ENCODE measurements at places on chromosomes 12 and 14.

- DNase-seq, result no peak
Observed at GRCh38 chr12:110863161-110863560, 16.4 kb downstream of the CCDC63 start.

DNA sequence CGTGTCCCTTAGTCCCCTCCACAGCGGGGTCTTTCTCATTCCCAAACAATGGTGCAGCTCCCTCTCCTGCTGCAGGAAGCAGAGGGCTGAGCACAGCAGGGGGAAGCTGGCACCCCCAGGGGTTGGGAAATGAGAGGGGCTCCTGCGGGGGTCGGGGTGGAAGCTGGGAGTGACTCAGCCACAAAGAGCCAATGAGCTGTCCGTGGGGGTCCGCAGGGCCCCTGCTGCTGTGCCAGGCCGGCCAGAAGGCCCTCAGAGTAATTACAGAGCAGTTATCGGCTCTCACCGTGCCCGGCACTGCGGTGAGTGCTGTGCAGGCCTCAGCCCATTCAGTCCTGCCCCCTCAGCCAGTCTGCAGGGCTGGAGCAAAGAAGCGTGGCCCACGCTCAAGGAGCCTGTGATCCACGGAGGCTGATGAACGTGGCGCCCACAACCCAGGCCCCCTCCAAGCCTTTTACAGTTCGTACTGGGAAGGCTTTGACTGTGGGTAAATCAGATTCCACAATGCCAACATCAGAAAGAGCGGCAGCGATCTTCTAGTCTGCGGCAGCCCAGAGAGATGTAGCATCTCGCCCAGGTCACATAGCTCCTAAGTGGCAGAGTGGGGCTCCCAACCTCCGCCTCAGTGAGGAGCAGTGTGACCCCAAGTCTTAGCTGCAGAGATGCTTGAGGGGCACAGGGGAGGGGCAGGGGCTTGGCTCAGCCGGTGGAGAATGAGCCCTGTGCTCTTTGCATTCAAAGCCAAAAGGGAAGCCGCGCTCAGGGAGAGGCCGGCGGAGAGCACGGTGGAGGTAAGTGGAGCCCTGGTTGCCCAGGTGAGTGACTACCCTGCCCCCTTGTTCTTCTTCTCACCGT is 43.4 kb downstream of the SLC6A12 start:
- DNase-seq, result no peak

DNA sequence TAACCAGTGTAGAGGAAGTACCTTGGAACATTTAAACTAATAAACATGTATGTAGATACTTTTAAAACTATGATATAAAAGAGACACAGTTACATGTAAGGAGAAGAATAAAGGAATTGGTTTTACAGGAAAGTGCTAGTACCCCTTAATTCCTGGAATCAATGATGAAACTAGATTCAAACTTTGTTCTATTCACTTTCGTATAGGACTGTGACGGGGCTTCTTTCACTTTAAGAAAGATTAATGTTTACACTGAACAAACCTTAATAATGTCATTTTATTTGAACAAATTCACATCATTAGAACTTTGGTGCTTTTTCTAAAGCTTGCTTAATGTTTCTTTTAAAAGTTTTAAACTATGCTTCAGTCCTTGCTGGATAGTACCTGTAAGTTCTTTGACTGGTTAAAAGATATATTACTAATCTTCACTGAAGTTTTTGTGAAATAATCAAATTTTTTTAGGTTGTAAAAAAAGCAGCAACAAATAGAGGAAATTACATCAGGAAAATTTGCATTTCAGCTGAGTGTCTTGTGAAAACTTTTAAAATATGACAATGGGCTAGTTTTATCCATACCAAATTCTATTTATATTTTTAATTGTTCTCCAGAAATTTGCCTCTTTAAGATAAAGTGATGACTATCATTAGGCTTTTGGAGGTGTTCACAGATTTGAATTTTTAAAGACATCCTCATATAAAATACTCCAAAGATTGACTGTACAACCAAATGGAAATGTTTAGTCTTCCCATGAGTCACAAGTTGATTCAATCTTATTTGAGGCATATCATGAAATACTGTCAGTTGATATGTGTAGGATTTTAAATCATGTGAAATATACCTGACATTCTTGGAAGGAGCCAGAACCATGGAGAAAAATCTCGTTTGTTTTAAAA is 36.2 kb downstream of the PAPOLA start:
- no peak for DNase-seq

DNA sequence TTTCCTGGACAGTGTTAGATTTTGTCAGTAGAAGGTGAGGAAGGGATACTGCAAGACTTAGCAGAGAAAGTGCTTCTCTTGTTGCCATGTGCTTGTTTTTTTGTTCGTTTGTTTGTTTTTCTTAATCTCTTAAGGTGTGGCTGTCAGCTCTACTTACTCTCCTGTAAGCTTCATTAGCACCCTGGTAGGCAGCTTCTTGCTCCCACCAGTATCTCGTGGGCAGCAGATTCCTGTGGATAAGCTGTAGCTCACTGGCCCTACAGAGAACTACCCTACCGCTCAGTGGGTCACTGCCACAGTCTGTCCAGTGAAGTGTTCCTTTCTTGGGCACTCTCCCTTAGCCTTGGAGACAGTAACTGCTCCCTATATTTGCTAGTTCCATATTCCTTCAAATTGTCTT is 30.1 kb downstream of the VRK1 start:
- DNase-seq, result no peak

GRCh38 chr12:120286768-120287490 is 4.8 kb downstream of the RNU4-2 start:
- DNase-seq, result no peak

GRCh38 chr14:70139384-70139783 is 49.4 kb downstream of the SLC8A3 start:
- DNase-seq, result no peak

- DNase-seq, result no peak
Observed at GRCh38 chr12:30830751-30831150, 76.0 kb upstream of the CAPRIN2 start.

DNA sequence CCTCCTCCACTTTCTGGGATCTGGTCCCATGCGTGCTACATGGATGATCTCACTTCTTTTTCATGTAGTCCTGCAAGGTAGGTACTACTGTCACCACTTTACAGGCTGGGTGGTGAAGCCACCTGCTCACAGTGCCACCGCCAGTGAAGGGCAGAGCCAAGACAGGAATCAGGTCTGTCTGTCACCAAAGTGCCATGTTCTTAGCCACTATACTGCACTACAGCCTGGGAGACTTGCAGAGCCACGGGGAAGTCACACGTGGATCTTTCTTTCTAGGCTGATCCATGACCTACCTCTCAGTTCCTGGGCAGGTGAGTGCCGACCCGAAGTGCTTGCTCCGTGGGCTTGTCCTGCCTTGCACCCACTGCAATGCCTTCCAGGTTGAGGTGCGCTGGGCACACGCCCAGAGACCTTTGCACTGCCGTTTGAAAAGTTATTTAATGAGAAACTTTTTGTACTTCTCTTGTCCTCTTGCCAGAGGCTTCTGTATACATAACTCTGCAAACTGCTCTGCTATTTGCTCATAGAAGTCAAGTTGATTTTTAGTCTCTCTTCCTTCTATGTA is 19.7 kb upstream of the CLMN start:
- DNase-seq, result no peak

DNA sequence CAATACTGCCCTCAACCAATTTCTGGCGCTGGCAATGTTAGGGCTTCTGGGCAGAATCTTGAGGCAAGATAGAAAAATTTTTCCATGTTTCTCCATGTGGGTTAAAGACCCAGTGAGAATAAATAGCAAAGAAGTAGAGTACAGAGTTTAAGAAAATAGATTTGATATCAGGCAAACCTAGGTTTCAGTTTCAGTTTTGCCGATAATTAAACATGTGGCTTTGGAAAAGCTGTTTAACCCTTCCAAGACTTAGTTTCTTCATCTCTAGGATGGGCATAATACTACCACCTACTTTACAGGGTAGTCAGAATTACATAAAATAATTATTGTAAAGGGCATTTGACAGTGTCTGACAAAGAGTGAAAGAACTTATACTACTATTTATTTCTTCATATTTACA is 360.4 kb downstream of the PCNX1 start:
- DNase-seq, result no peak

GRCh38 chr14:89537911-89538310 is 120.9 kb upstream of the FOXN3 start:
- no peak for DNase-seq
